NCI-H2029 treated with DMSO at 0.1 percent for 48 hours (cell line): ENCODE measurements at places on chromosomes 3 and 15.

GRCh38 chr3:13886593-13887129 is 6.8 kb upstream of the WNT7A start:
- no peak for DNase-seq

- peak; percentile 86 for DNase-seq
These were observed 151.9 kb upstream of the ARL6 start for GRCh38 chr3:97612632-97613031.

- no peak for DNase-seq
These were observed 105.1 kb upstream of the TRPM1 start for GRCh38 chr15:31206386-31207181.

DNA sequence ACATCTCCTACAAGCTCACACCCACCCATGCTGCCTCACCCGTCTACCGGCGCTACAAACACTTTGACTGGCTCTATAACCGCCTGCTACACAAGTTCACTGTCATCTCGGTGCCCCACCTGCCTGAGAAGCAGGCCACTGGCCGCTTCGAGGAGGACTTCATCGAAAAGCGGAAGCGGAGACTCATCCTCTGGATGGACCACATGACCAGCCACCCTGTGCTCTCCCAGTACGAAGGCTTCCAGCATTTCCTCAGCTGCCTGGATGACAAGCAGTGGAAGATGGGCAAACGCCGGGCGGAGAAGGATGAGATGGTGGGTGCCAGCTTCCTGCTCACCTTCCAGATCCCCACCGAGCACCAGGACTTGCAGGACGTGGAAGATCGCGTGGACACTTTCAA is 2.1 kb downstream of the SNX33 start:
- no peak for DNase-seq

- no peak for DNase-seq
These were observed 42.6 kb upstream of the TMCO5A start for GRCh38 chr15:37891766-37892368.

- DNase-seq, result no peak
These were observed 34.6 kb upstream of the CACNA2D3 start for GRCh38 chr3:54087581-54088410.

DNA sequence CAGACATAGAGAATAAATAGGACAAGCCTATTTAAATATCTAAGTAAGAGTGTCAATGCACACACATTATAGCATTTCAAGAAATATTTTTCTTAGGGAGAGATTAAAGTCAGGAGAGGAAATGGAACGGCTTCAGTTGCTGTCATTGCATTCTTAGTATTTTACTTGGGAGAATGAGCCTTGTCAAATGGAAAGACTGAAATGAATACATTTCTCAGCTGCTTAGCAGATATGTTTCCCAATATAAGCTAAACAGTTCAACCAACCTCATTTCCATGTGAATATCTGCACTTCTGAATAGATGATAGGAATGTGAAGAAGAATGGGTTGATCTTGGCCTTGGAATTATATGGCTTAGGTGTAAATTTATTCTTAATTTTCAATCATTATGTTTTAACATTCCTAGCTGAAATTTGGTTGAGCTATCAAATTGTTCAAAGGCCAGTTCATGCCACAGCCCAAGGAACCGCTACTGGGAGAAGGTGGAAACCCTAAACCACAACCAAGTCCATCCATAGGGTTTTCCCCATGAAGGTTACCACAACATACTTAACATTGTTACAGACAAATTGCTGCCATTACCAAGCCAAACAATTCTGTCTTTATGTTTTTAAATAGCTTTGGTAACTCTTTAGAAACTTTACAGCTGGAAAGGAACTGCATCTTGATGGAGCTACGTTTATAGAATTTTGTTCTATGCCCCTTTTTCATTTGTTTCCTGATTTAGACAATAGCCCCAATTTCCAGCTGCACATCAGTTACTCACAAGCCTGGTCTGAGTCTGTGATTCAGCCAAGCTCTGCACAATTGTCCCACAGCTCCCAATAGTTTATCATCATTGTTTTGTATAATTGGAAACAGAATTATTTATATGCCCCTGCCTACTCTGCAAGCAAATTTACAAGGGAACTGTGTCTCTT is 459.6 kb downstream of the MECOM start:
- no peak for DNase-seq
